ENCODE measurements at places on chromosomes 1 and 21.

DNA sequence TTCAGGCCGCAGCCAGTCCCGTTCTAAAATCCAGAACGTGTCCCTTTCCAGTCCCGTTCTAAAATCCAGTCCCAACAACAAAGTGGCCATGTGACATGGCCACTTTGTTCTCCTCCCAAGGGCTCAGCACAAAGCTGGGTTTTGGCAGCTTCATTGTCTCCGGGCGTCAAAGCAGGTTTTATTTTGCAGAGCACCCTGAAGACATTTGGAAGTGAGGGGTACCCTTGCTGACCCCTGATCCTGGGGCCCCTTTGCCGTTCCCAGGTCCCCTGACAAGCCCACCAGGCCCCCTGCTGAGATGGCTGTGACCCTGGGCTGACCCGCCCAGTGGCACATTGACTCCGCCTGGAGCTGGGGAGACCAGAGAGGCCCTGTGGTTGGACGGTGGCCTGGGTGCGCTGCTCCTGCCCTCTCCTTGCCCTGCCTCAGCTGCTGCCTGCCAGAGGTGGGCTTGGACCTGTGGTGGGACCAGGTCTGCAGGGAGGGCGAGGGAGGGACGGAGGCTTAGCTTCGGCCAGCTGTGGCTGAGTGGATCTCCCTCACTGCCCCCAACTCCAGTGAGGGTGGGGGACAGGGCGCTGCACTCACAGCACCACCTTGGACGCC is 4.3 kb downstream of the PFKL start:
- no peak for DNase-seq

DNA sequence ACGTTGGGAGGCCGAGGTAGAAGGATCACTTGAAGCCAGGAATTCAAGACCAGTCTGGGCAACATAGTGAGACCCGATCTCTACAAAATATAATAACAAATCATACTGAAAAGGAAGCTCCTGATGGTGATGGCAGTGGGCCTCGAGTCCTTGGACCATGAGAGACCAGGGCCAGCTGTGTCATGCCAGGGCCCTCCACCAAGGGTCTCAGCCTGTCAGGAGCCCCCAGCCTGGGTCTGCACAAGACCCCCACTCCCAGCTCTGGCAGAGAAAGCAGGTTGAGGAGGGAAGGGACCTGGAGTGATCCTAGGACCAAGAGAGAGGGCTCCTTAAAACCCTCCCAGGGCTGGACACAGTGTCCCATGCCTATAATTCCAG is 6.7 kb upstream of the CTRC start:
- DNase-seq, result no peak

DNA sequence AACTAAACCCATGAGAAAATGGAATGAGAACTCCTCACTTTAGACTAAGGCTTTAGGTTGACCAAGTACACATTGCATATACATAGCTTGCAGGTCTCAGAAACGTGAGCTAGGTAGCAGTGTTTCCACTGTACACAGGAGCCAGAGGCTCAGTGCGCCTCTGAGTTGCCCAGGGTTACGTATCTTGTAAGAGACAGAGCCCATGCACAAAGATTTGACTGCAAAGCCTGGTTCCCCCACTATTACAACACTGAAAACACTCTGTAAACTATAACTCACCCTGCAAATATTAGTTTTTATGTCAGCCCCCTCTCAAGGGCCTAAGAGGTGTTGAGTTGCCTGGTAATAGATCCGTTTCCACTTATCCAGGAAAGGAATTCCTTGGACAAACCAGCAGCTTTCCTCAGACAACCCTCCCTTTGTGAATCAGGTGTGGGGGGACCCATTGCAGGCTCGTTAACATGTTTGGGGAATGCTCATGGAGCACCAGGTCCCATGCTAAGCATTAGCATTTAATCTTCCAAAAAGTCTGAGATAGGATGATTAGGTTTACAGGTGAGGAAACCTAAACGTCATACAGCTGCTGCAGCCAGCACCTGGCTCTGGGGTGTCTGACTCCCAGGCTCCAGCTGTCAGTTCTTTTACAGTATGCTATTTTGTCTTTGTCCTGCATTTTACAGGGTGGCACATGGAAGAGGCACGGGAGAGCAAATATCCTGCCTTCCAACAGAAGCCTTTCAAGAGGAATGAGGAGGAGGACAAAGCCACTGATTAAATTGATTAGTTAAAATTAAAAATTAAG is 25.7 kb downstream of the TENT5C start:
- no peak for DNase-seq

GRCh38 chr1:2121101-2121691 is 71.0 kb downstream of the PRKCZ start:
- DNase-seq, result no peak

- DNase-seq, result no peak
These were observed 5.7 kb downstream of the CTPS1 start for GRCh38 chr1:40985161-40985560.
